Ovary (tissue), 10 donors: ENCODE measurements at places on chromosomes 7 and 10.

DNA sequence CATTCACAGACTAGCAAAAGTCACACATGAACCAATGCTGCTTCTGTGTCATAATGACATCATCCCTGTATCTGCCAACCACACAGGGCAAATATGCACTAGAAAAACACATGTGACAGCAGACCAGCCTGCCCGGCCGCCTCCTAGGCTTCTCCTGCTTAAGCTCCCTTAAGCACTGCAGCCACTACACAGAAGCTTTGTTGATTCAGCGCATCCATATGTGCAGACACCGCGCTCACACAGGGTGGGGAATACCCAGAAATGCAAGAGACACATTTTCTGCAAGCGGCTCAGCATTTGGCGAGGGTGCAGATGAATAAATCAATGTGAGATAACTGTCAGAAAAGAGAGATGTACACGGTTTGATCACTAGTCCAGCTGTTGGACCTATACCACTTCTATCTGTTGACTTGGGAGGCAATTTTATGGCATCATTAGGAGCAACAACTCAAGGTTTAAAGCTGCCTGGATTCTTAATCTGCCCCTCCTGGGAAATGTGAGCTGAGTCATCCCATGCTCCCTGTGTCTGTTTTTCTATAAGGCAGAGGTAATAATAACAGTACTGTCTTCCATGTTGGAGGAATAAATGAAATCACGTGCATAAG is 33.4 kb downstream of the CPXM2 start:
- no peak for DNase-seq

DNA sequence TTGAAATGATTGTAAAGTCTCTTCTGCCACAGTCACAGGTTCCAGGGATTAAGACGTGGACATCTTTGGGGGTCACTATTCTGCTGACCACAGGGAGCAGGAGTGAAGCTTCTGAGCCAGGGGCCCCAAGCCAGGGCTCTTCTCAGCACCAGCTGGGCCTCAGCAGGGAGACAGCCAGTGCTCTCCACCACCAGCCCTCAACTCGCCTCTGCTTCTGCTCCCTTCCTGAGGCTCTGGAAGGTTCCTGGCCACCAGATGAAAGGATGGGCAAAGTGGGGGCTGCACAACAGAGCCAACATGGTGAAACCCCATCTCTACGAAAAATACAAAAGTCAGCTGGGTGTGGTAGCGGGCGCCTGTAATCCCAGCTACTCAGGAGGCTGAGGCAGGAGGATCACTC is 11.2 kb upstream of the CRYGN start:
- peak; percentile 23 for DNase-seq

DNA sequence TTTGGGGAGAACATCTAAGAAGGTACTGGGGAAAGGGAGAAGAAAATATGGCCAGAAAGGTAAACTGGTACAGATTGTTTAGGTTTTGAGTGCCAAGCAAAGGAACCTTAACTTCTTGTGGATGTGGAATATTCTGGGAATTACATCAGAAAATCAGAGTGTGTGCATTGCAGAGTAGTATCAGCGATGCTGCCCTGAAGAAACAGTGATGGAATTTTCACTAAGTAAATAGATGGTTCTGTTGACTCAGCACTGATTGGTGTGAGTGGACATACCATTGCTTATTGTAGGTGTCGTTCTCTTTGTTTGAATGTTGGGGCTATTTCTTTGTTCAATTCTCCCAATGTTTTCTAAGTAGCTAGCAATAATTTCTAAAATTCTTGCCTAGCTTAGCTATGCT is 24.4 kb upstream of the AKR1B1 start:
- no peak for DNase-seq

- no peak for DNase-seq
Measured at GRCh38 chr7:117990834-117991233, 117.6 kb upstream of the CTTNBP2 start.

GRCh38 chr10:7038416-7038815 is 372.4 kb downstream of the SFMBT2 start:
- DNase-seq: no peak

- no peak for DNase-seq
Measured at GRCh38 chr7:122269241-122269640, 35.3 kb downstream of the FEZF1 start.

DNA sequence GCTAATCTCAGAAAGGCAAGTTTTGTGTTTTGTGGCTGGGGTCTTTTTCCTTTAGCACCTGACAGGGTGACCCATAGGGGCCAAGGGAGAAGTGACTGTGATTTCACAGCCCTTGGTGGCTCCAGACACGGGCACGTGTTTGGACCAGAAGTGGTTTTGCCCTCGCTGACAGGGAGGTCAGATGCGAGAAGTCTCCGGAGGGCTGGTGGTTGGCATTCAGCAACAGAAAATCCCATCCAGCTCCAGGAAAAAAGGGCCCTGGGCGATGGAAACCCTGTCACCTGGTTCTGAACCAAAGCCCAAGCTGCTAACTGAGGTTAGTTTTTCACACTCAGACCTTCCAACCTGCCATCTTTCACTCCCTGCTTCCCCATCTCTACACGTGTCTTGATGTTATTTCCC is 272.9 kb downstream of the TRIL start:
- DNase-seq: peak; percentile 41

GRCh38 chr7:30977896-30978564 is 14.3 kb downstream of the GHRHR start:
- no peak for DNase-seq

DNA sequence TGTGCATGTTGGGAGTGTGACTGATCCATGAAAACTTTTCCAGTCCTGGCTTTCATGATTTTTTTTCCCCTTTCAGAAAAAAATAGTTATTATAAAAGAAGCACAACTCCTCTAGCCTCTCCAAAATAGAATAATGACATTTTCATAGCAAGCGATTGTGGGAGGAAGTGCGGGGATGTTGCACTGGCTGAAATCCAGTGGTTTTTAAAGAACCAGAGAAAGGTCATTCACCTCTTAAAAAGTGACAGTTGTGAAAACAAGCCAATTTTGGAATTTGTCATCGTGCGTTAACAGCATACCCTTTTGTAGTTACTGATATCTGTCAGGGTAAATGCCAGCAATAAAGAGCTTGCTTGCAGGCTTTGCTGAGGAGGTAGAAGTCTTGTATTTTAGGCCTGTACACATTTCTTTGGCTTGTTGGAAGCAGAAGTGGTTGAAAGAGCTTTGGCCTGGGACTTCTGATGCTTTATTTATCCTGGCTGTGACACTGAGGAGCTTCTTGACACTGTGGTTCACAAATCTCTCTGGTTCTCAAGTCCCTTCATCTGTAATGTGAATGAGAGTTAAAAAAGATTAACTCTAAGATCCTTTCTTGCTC is 545.9 kb downstream of the REEP3 start:
- no peak for DNase-seq

GRCh38 chr7:17501441-17502212 is 203.2 kb downstream of the AHR start:
- DNase-seq: no peak

DNA sequence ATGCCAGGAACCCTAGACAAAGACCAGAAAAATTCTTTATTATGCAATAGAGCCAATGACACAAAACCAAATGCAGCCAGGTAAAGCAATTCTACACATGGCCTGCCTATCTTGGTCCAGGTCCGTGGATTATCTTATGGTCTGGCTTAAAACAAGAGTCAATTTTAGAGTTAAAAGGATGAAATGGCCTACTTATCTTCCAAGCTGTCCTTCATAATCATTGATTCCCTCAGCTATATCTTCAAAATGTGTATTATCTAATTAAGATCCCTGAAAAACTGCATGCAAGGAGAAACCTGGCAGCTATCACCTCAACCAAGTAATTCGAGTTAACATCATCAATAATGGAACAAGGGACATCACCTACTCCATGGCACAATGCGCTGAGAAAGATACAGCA is 479.4 kb upstream of the NRP1 start:
- DNase-seq: no peak

- DNase-seq: no peak
Measured at GRCh38 chr10:58516119-58516518, 3.4 kb downstream of the BICC1 start.

DNA sequence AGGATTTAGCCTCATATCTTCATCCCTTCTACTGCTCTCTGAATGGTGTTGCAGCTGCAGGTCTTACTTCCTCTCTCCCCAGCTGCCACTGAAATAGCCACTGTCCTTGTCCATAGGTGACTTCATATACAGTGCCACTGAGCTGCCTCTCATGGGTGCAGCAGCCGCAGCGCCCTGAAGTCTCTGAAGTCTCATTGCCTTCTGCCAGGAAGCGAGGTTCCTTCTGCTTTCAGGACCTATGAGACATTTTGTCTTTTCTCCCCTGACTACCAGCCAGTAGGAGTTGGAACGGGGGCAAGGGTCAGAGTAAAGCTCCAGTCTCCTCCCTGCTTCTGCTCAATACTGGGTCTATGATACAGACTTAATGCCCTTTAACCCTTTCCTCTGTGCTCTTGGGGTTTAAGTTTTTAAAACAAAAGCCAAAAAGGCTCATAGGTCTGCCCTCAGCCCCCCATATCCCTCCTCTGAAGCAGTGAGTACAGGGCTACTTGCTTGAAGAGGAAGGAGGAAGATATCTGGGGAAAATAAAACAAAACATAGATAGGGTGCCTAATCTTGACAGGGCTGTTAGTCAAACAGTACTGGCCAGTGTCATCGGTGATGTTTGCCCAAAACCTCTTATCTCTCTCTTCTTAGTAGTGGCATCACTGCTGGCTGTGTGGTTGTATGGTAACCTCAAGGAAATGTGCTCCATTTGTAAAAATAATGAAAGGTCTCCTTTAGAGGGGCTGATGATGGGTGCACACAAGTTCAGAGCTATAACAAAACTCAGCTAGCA is 7.1 kb downstream of the PLCE1 start:
- DNase-seq: no peak

DNA sequence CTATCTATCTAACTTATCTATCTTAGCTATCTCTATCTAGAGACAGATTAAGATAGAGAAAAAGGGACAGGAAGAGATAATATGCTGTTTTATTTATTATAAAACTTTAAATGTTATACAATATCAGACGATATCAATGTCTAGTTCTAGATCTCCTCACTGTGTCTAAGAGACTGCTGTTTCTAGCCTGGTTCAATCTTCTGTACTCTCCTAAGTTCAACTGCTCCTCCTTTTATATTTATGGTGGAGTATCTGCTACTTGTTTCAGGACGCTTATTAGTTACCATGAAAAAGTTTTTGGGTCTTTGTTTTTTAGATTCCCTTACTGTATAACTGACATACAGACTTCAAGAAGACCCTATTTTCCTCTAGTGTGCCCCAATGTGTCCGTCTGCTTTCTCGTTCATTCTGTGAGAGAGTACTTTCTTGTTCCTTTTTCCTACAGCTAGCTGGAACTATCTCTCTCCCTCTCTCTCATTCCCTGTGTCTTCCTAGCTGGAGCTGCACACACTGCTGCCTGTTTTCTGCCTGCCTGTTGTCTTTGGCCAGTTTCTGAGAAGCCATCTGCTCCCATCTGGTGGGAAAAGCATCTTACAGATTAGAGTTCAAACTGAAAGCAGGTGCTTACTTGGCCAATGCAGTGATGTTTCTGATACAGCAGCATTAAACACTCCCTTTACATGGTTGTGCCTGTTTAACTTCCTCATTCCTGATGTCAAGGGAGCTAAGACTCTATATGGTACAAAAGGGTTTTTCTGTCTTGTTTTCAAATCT is 49.4 kb upstream of the ARL4A start:
- DNase-seq: no peak

- DNase-seq: no peak
Measured at GRCh38 chr10:132482090-132482800, 55.3 kb upstream of the INPP5A start.

GRCh38 chr10:129866894-129867293 is 97.2 kb downstream of the EBF3 start:
- no peak for DNase-seq

- no peak for DNase-seq
Measured at GRCh38 chr7:128178611-128179010, 62.5 kb upstream of the LEP start.

- DNase-seq: no peak
Measured at GRCh38 chr10:71725998-71726579, 6.5 kb upstream of the C10orf105 start.

- no peak for DNase-seq
Measured at GRCh38 chr7:156334636-156335035, 305.9 kb upstream of the RNF32 start.

DNA sequence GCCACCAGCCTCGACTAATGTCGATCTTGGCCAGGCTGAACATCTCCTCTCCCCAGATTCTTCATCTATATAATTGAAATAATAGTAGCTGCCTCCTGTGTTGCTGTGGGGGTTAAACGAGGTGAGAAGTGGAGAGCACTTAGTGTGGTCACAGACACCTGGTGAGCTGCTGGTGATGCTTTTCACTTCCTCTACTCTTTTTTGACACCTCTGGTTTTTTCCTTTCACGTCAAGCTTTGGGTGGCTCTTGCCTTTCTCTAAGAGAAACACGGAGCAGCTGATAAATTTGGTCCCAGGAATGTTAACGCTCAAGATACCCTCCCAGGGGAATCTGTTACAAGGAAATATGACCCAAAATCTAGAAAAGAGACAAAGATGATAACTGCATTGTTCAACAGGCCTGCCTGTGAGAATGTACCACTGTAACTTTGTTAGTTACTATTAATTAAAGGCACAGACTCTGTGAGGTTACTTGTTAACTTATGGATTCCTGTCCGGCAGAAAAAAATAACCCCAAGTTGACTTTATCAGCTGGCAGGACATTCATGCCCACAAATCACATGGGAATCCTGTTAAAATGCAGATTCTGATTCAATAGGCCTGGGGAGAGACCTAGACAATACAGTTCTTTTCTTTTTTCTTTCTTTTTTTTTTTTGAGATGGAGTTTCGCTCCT is 9.5 kb upstream of the NPFFR1 start:
- DNase-seq: peak; percentile 1

DNA sequence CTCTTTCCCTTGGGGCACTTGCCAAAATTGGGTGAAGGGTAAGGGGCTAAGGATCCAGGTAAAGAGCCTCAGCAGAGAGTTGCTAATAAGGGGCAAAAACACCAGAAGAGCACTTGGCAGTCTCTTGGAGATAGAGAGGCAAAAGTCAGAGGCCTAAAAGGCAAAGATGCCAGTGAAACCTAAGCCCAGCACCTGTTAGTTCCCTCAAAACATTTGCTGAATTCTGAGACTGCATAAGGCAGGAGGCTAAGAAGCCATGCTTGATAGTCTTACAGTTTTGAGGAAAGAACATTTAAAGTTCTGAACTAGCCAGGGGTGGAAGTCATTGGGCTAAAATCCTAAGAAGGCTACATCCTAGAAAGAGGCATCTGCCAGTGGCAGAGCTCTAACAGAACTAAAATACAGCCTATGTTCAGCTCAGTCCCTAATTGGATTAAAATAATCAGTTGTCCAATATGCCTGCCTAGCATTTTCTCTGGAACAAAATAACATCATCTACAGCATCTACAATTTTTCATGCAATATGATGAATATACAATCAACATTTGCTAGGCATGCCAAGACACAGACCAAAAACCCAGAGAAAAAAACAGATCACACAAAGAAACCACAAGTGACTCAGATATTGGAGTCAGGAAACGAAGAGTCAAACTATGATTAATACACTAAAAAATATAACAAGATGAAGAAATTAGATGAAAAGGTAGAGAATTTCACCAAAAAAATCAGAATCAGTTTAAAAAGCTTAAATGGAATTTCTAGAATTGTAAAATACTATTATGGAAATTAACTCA is 7.7 kb downstream of the HTR7 start:
- no peak for DNase-seq
